ENCODE measurements at places on chromosomes 7 and 10.

DNA sequence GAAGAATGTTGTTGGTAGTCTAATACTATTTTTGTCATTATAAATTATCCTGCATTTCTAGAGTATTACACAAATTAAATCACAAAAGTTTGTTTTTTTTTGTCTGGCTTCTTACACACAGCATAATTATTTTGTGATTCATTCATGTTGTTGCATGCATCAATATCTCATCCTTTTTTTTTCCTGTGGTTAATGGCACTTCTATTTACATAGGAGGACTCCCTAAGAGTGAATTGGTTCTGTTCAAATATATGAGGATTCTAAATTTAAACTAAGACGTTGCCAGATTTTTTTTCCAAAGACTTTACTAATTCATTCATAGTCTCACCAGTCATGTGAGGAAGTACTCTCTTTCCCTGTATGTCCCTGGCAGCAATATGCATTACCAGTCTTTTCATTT, 303.3 kb downstream of the GPR37 start:
- no peak for DNase-seq

DNA sequence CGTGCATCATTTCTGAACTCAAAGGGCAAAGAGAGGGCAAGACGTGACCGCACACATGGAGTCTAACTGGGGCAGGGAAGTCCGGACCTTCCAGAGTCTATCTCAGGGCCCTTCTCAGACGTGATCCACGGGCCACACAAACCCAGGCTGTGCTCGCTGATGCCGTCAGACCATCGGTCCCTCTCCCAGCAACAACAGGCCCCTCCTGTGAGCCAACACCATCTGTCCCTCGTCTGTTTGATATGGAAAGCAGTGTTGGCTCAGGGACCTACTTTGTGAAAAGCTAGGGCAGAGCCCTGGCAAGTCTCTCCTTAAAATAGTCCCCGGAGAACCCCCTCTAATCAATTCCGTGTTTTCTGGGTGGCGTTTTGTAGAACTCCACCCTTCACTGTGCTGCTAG, 208.8 kb downstream of the TCERG1L start:
- DNase-seq: no peak

GRCh38 chr7:1649751-1650326, 20.2 kb upstream of the ELFN1 start:
- DNase-seq: no peak

DNA sequence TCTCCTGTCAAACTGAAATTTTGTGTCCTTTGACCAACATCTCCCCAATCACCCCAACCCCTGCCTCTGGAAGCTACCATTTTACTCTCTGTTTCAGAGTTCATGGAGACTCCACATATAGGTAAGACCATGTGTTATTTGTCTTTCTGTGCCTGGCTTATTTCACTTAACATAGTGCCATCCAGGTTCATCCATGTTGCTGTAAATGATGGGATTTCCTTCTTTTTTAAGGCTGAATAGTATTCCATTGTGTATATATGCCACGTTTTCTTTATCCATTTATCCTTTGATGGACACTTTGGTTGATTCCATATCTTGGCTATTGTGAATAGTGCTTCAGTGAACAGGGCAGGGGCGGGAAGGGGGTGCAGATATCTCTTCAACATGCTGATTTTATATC, 18.0 kb upstream of the FBXW4 start:
- DNase-seq: no peak

GRCh38 chr7:34123316-34123715, 218.0 kb downstream of the BMPER start:
- DNase-seq: no peak

GRCh38 chr7:139341776-139342226, 664 bp downstream of the FMC1 start:
- DNase-seq: no peak

GRCh38 chr10:103480521-103480920, 1.5 kb upstream of the CALHM3 start:
- DNase-seq: no peak

DNA sequence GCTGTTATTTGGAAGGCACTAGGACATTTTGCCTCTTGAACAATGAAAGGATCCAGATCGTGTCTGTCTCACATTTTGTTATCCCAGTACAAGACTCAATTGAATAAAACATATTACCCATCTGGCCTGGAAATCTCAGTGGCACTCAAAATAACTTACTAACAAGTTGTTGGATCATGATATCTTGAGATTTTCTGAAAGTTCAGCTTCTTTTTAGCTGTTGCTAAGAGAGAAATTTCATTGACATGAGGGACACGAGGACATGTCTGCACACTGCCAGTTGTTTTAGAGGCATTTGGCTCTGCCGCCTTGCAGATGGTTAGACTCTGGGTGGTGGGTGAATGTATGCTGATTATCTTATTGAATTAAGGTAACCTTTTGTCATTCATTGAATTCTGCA, 41.0 kb downstream of the KAT6B start:
- no peak for DNase-seq

GRCh38 chr10:78689584-78689935, 379.2 kb upstream of the ZMIZ1 start:
- no peak for DNase-seq

DNA sequence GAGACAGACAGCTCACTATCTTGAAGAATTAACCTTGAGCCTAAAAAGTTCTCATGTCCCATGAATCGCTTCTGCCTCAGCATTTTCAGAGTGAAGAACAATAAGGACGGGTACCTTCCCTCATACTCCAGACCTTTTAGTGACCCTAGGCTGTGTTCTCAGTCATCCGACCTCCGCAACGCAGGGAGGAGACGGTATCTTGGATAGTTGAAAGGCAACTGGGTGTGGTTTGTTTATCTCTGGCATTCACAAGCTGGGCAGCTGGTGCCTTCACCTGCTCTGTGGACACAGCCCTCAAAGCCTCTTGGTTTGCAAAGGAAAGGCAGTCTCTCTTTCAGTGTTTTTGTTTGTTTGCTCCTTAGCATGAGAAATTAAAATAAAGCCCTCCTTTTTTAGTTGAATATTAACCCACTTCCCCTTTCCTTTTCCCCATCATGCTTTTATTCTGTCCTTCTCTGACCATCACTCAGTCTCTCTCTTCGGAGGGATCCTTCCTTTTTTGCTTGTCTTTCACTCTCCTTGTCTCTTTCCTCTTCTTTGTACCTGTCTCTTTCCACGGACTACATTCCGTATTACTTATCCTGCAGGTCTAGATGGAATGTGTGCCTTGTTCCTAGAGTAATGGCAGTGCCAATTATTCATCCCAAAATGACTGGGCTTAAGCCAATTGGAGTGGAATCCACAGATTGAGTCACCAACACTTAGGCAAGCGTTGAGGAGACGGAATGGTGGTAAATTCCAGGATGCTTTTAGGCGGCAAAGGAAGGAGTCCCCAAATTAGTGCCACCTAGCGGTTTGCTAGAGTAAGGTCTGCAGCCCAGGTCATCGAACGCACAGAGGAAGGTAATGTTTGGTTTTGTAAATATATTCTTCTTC, 45.8 kb downstream of the PRR15 start:
- peak; percentile 18 for DNase-seq
